SHP77 (cell line): ENCODE measurements at places on chromosomes 3 and 15.
A peak's percentile ranks its signal among the peaks of the same experiment; 100 is the strongest.

DNA sequence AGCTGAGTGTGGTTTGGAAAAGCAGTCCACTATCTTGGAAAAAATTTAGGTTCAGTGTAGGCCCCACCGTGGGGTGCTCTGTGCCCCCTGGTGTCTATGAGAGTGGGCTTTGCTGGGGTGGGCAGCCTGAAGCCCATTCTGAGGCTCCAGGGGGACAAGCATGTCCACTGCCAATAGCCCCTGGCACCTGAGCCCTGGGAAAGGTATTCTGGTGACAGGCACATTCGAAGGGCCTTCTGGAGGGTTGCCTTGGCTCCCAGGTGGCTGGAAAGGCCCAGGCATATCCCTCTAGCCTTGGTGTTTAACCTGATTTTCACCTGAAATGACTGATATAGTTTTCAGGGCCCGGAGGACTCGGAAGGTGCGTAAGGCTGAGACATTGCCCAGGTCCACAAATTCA, 36.1 kb downstream of the SCN5A start:
- no peak for DNase-seq

GRCh38 chr15:69857250-69857649, 240.5 kb downstream of the TLE3 start:
- DNase-seq: no peak

DNA sequence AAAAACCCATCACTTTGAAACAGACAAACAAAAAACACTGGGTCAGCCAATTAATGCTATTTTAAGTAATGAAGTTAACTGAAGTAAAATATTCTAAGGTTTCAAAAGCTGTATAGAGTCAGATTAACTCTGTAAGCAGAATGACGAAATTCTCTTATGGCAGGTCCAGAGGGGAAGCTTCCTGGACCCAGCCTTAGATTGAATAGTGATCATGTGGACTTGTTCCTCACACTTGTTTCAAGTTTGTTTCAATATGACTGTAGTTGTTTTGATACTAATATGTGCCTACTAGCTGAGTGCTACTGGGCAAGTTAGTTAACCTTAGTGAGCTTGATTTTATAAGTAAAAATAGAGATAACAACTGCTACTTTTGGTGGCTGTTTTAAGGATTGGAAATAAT, 32.6 kb downstream of the PLS1 start:
- no peak for DNase-seq

GRCh38 chr15:53563627-53564026, 195.8 kb downstream of the WDR72 start:
- no peak for DNase-seq

DNA sequence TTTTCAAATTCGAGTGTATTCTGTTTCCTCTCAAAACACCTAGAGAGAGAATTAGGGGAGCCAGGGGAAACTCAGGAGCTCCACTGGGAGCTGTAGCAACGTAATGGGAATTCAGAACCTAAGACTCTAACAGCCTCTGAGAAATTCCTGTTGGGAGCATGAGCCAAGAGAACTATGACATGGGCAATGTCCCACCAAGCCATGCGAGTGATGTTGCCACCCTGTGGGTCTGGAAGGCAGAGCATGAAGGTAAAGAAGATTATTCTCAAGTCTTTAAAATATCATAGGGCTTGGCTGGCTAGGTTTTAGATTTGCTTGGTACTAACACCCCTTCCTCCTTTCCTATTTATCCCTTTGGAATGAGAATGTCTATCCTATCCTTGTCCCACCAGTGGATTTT, 392.6 kb upstream of the ADAMTS9 start:
- no peak for DNase-seq

- no peak for DNase-seq
Observed at GRCh38 chr3:100073049-100073713, 41.1 kb downstream of the FILIP1L start.

GRCh38 chr3:159417761-159418160, 570.9 kb upstream of the IL12A start:
- no peak for DNase-seq

GRCh38 chr15:52011711-52012144, 7.3 kb upstream of the MAPK6 start:
- peak; percentile 58 for DNase-seq

DNA sequence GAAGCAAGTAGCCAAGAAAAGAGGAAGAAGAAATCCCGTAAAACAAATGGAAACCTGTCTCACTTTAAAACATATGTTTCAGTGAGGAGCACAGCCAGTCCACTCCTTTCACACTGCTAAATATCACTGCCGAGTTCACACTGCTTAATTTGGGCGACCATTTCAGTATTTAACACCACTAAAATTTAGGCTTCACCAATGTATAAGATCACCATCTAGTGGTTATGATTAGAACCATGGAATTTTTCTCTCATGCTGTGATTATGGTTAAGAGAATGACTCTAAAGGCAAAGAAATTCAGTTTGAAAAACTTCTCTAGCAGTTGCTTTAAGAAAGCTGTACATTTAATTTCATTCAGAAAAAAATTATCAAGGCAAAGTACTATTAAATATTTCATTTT, 16.6 kb downstream of the SLC4A7 start:
- peak; percentile 19 for DNase-seq

- DNase-seq: no peak
Observed at GRCh38 chr15:27686369-27686768, 412.7 kb downstream of the OCA2 start.

GRCh38 chr3:30913176-30913575, 18.7 kb upstream of the GADL1 start:
- no peak for DNase-seq

DNA sequence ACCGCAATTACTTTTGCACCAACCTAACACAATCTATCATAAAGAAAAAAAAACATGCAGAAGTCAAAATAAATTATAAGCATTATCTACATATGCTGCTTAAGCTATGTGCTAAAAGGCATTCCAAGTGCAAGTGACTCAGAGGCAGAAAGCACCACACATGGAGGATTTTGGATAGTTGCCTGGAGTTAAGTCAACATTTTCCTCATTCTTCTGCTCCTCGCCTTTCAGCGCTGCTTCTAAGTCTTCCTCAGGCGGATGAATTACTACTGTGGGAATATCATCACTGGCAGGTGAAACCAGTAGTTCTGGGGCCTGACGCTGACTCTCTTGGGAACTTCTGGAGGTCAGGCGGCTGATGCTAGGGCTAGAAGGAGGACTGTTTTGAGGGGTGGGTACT, 53.1 kb downstream of the SLC4A7 start:
- DNase-seq: no peak

DNA sequence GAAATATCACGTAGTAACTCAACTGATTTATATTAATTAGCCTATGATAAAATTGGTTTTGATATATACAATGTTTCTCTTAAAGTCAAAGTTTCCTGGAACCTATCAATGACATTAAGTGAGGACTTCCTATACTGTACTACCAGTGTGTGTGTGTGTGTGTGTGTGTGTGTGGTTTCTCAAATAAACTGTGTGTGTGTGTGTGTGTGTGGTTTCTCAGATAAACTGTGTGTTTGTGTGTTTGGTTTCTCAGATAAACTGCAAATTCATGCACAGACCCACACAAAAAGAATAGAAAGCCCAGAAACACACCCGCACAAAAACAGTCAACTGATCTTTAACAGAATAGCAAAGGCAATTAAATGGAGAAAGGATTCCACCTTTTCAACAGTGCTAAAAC, 14.5 kb upstream of the WDR5B start:
- no peak for DNase-seq

DNA sequence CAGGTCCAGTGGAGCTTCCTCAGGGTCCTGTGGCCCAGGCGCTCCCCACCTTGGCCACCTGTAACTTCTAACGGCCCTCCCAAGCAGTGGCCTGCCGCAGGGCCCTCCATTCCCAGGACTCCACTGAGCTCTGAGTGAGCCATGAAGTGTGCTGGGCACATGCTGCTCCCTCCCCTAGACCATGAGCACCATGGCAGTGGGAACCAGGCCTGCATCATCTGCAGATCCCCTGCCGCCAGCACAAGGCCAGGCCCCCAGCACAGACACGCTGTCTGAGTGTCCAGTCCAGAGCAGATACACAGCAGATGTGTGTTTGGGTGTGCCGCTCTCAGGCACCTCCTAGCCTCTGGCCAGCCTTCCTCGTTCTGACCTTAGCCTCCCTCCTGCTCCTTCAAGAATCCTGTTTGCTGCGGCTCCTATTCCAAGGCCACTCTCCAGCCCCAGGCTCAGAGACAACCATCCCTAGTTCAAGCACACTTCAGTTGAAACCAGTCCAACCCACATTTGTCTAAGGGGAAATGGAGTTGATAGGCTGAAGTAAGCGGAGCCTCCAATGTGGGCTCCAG, 7.0 kb upstream of the KLF15 start:
- DNase-seq: no peak

DNA sequence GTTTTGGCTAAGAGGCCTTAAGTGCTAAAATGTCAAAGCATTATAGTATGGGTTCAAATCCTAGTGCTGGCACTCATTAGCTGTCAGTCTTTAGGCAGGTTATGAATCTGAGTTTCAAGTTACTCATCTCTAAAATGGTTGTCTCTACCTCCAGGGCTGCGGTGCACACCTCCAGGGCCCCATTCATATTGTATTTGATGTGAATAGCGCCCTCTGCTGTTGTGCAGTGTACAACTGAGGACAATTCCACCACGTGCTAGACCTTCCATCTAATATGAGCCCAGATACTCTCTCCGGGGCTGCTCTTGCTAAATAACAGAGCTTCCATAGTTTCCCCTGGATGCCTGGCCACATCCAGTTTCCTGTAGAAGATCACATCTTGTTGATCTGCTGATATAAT, 54.3 kb downstream of the OXNAD1 start:
- DNase-seq: peak; percentile 25

DNA sequence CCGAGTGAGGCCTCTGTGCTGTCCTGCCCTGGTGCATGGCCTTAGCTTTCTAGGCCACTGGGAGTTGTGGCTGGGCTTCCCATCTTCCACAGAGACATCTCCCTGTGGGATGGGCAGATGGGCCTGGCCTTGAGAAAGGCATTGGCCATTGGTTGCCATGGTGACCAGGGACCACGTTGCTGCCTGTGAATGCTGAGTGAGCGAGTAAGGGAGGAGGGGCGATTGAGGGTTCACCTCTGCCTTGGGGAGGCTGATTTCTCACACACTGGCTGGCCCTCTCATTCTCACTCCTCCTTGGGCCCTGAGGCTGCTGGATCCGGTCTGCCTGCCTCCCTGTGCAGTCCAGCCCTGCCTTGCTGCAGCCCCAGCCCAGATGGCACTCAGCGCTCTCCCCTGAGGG, 26.4 kb upstream of the DOCK3 start:
- DNase-seq: no peak

DNA sequence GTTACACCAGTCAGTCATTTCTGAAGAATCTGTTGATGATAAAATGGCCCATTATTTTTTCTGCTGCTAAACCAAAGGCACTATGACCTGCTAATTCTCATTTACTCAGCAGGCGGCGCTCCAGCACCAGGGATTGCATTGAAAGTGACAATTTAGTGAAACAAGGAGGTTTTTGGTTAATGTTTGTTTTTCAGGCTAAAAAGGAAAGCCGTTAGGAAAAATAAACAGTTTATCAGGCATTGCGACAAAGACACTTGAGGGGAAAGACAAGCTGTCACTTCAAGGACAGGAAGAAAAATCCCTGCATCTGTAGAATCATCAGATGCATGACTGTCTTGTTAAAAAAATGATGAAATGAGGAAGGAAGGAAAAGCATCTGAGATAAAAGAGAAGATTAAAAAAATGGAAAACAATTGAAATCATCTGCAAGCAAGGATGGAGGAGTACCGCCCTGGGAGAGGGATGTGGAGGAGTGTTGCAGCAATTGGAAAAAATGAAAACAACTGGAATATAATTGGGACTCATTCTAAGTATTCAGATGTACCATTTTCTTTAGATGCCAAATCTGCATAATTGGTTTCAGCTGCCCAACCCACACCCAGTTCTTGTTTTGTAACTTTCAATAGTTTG, 54.0 kb downstream of the NR1D2 start:
- DNase-seq: peak; percentile 4

- no peak for DNase-seq
Observed at GRCh38 chr3:126264952-126265351, 84.6 kb upstream of the ALDH1L1 start.

DNA sequence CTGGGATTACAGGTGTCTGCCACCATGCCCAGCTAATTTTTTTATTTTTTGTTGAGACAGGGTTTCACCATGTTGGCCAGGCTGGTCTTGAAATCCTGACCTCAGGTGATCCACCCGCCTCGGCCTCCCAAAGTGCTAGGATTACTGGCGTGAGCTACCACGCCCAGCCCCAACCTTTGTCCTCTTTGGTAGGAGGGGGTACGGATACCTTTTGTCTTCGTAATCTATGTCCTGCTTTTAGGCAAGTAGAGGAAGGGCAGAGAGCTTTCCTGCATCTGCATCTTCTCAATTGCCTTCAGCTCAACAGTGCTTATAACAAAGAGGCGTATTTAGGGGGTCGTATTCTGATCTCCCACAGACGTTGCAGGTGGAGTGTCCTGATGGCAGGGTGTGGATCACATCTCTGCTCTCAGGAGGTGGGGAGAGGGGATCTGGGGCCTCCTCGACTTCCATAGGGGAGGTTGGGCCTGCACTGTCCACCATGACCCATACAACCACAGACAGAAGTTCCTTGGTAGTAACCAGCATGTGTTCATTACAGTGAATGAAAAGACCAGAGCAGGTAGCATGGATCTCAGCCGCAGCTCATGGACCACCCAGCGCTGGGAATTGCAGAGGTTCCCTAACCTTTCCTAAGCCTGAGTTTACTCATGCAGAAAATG, 21.4 kb upstream of the KCTD6 start:
- DNase-seq: no peak

DNA sequence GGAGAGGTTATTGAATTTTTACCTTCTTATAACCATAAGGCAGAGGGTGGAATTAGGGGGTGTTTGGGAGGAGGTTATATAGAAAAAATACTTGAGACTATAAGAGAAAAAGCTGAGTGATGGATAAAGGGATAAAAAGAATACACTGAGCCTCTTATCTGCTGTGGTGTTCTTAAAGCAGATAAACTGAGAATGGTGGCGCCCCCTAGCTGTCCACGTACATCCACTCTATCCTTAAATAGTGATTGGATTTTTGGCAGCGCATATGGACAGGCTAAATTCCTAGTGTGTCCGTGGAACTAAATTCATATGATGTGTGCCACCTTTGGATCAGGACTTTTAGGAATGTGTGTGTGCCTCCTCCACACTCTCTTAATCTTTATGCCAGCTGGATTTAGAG, 121.1 kb downstream of the OXSM start:
- peak; percentile 1 for DNase-seq

DNA sequence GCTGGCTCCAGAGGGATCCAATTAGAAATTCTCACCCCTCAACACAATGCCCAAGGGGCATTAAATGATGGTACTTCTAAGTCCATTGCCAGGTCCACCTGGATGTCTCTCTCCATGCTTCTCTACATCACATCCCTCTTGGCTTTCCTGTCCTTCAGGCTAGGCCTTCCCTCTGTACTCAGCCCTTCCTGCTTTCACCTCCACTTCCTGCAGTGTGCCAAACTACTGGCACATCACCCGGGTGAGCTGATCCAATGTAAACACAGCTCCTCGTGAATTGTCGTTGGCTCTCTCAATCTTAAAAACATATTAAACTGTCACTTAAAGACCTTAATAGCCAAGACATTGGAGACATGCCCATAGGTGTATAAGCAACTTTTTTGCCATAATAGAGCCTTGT, 4.0 kb downstream of the LMCD1 start:
- peak; percentile 70 for DNase-seq
